Endodermal cell (in vitro differentiated cells): ENCODE measurements at places on chromosomes 1 and 21.

- DNase-seq: peak; percentile 83
Observed at GRCh38 chr1:7752512-7753417, 18.3 kb upstream of the VAMP3 start.

DNA sequence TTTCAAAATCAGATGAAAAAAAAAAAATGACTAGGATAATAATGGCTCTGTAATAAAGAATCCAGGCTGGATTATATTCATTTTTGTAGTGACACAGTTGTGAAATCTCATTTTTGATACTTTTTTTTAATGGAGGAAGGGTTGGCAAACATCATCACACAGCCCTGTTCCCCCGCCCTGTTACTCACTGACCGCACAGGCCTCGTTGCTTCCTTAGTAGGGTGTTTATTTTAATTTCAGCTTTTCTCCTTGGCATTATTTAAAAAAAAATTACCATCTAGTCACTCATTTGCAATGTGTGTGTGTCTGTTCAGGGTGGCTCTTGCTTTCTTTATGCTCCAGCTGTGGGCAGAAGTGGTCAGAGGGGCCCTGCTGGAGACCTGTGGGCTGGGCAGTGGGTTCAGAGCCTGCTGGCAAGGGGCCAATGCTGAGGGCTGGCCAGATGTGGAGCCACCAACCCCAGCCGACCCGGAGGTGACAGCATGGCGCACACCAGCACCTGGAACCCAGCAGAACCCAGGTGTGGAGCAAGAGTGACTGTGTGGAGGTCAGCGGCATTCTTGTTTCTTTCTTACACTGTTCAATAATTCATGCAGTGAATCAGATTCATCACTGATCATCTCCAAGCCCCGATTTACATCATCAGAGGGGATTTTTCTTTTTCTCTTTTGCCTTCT is 44.6 kb downstream of the ZSCAN20 start:
- no peak for DNase-seq

DNA sequence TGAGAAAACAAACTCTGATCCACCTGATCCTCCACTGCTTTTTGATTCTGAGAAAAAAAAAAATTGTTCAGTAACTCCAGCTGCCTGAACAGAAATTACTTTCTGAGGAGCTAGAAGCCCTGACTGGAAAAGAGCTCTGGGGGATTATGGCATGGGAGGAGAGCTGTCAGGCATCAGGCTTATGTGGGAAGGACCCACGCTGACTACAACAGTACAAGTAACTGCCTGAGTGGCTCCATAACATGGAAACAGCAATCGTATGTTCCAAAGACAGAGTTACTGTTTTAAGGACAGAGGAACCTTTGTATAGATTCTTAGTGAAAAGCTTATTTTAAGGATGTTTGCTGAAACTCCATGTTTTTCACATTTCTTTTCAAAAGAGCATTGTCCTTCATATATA is 1.2 kb upstream of the ANGPTL7 start:
- DNase-seq: no peak

DNA sequence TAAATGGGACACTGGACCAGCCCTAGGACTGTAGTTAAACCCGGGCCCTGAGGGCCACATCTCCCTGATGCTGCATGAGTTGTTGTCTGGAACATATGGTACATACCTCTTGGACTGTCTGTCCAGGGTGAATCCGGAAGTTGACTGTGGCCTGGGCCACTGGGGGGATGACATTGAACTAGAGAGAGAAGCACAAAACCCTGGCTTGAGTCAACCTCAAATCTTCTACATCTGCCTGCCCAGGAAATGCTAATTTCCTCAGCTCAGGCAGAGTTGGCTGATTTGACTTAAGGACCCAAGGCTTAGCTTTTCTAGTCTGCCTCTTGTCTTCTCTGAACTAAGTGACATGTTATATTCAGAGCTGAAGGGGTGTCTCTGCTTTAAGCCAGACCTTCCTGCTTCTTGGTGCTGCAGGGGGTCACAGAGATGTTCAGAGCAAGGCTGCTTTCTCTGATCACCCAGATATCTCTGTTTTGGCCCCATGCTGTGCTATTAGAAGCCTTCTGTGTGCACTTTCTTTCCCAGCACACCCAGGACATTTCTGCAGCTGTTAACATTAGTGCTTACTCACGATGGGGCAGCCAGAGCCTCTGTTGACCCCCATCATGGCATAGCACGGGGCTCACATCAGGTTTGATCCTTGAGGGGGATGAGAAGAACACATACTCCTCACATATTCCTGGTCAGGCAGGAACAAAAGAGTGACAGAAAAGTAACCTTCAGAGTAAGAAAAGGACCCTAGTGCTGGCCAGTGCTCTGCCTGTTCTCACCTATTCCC is 9.6 kb downstream of the PM20D1 start:
- DNase-seq: peak; percentile 62

- no peak for DNase-seq
Observed at GRCh38 chr1:97911266-97912215, 9.3 kb downstream of the DPYD start.

GRCh38 chr1:228457017-228457395 is 30.2 kb upstream of the RNF187 start:
- DNase-seq: no peak
